ENCODE measurements at places on chromosomes 4 and X. TPM values are rescaled to one million over a fixed set of nuclear protein-coding genes. Genes with fewer than 3 reads are reported as not detected.

CT47B1 gene
- total RNA-seq = not detected

USP51 gene
- total RNA-seq = 1.7 TPM

SEPSECS gene
- total RNA-seq = 4.0 TPM

CCNG2 gene
- total RNA-seq = 18.4 TPM

HPSE gene
- total RNA-seq = 2.6 TPM

HTN3 gene
- not detected for total RNA-seq

CDS1 gene
- 16.1 TPM for total RNA-seq

ALAS2 gene
- not detected for total RNA-seq

- H3K4me1 ChIP-seq = peaks cover 15% of the 10 kb centered on the region
- H3K36me3 ChIP-seq = no peaks in the 10 kb centered on the region
- no peaks in the 10 kb centered on the region for H3K27me3 ChIP-seq
- H3K4me3 ChIP-seq = no peak overlapping the region
These were observed 2.6 kb downstream of the SLC9B2 start for GRCh38 chr4:103073792-103074438.

- H3K27me3 ChIP-seq = no peaks in the 10 kb centered on the region
- no peaks in the 10 kb centered on the region for H3K36me3 ChIP-seq
- no peak overlapping the region for H3K4me3 ChIP-seq
- no peak overlapping the region for H3K27ac ChIP-seq
These were observed 389.4 kb downstream of the OPHN1 start for GRCh38 chrX:68043713-68044438.

DNA sequence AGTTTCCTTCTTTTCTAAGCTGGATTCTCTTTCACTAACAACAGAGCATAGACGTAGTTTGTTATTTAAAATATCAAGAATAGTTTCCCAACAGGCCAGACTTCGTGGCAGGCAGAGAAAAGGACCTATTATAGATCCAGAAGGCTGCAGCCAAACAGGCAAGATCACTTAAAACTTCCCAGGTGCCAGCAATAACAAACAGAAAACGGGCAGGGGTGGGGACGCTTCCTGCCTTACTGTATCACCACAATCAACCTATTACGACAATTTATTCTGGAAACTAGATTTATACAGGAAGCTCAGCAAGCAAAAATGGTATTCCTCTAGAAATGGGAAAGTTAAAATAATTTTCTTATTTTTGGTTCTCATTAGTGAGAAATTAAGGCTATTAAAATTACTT lies 22.1 kb downstream of the RWDD4 start:
- H3K27ac ChIP-seq = peak overlapping the region; percentile 89
- no peaks in the 10 kb centered on the region for H3K36me3 ChIP-seq
- peaks cover 24% of the 10 kb centered on the region for H3K4me1 ChIP-seq
- H3K27me3 ChIP-seq = no peaks in the 10 kb centered on the region

- no peaks in the 10 kb centered on the region for H3K4me1 ChIP-seq
- no peak for DNase-seq
- no peaks in the 10 kb centered on the region for H3K27me3 ChIP-seq
- H3K36me3 ChIP-seq = no peaks in the 10 kb centered on the region
- no peak overlapping the region for H3K27ac ChIP-seq
These were observed 110.2 kb upstream of the UGT8 start for GRCh38 chr4:114488301-114488982.

DNA sequence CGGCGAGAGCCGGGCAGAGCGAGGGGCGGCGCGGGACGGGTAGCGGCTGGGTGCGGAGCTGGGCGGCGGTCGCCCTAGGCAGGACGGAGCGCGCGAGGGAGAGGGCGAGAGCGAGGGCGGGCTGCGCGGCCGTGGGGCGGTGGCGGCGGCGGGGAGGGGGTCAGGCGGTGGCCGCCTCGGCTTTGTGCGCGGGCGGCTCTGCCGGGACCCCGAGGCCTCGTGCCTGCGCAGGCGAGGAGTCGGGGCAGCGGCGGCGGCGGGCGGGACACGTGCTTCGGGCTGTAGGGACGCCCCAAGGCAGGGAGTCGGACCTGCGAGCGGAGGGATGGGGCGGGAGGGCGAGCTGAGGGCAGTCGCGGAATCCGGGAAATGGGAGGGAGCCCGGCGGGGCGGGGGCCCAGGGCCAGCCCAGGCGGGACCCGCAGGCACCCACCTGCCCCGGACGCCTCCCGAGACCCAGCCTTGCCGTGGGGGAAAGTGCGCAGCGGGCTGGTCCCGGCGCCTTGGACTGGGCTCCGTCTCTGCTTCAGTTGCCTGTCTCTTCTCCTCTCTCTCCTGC lies 465 bp downstream of the BMPR1B start:
- H3K4me3 ChIP-seq = peak overlapping the region; percentile 39
- H3K36me3 ChIP-seq = no peaks in the 10 kb centered on the region
- H3K27ac ChIP-seq = no peak overlapping the region
- peaks cover 28% of the 10 kb centered on the region for H3K27me3 ChIP-seq
- DNase-seq = no peak

GRCh38 chr4:167989815-167990214 lies 102.5 kb upstream of the ANXA10 start:
- H3K27me3 ChIP-seq = no peaks in the 10 kb centered on the region
- no peak overlapping the region for H3K27ac ChIP-seq
- no peak overlapping the region for H3K4me3 ChIP-seq
- no peaks in the 10 kb centered on the region for H3K4me1 ChIP-seq

GRCh38 chr4:118326585-118326984 lies 26.2 kb downstream of the PRSS12 start:
- H3K36me3 ChIP-seq = no peaks in the 10 kb centered on the region
- H3K4me3 ChIP-seq = no peak overlapping the region
- DNase-seq = no peak
- H3K27ac ChIP-seq = no peak overlapping the region

DNA sequence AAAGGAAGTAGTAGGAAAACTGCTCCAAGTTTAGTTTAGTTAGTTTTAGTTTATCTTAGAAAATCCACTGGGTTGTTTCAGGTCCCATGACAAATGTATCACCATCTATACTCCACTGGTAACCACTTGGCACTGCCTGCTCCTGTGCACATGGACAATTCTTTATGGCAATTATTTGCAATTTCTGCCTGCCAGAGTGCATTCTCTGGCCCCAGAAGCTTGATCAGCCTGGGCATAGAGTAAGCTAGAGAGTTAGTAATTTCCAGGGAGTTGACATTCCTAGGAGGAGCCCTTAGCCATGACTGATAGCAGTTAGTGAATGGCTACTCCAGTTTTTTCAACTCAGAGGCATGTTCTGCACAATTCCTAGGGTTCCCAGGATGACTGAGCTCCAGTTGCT lies 203.2 kb upstream of the FGF13 start:
- H3K4me1 ChIP-seq = no peaks in the 10 kb centered on the region
- no peak for DNase-seq
- H3K36me3 ChIP-seq = no peaks in the 10 kb centered on the region
- H3K27ac ChIP-seq = no peak overlapping the region

DNA sequence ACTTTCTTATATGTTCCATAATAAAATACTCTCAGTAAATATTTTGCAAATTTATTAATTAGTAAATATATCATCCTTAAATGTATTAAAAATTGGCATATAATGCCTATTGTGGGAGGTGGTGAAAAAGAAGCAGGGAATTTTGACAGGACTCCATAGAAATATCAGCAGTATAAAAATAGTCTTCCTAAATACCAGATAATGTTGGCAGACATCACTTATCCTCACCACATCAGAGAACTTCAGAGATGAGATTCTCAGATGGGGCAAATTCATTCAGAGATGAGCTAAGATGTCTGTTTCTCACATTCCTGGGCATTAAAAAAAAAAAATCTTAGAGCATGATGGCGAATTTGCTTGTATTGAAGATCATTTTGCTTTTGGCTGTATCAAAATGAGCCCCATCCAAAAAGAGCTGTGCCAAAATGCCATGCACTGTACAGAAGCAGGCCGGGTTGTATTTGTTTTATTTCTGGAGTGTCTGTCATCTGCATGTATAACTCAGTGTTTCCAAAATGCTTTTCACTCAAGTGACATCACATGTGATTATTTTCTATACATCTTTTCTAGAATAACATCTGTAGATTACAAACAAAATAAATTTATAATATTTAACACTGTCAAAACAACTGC lies 41.7 kb downstream of the ATP8A1 start:
- no peaks in the 10 kb centered on the region for H3K36me3 ChIP-seq
- H3K4me3 ChIP-seq = no peak overlapping the region
- no peaks in the 10 kb centered on the region for H3K27me3 ChIP-seq
- no peak overlapping the region for H3K27ac ChIP-seq
- DNase-seq = no peak

DNA sequence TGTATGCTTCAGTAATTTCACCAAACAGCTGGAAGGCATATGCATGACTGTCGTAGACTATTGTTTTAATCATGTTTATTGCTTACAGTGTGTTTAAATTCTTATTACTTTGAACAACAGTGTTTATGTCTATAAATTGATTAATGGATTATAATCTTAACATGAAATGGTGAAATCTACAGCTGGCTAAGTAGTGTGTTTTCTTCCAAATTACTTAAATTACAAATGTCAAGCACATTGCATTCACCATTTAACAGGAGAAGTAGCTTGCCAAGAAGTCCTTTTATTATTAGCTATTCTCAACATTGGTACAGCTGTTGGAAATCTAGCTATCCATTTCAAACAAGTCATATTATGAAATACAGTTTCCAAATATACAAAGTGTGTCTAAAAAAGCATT lies 849.3 kb upstream of the PCDH10 start:
- no peaks in the 10 kb centered on the region for H3K4me1 ChIP-seq
- no peak overlapping the region for H3K27ac ChIP-seq
- no peak overlapping the region for H3K4me3 ChIP-seq
- DNase-seq = no peak

GRCh38 chrX:124274438-124275181 lies 57.9 kb upstream of the TEX13D start:
- DNase-seq = no peak
- no peaks in the 10 kb centered on the region for H3K4me1 ChIP-seq
- no peak overlapping the region for H3K27ac ChIP-seq
- no peak overlapping the region for H3K4me3 ChIP-seq
- H3K27me3 ChIP-seq = no peaks in the 10 kb centered on the region

GRCh38 chrX:45134315-45134731 lies 66.4 kb downstream of the DIPK2B start:
- H3K4me1 ChIP-seq = no peaks in the 10 kb centered on the region
- no peaks in the 10 kb centered on the region for H3K36me3 ChIP-seq
- no peak overlapping the region for H3K4me3 ChIP-seq

- DNase-seq = no peak
- no peaks in the 10 kb centered on the region for H3K36me3 ChIP-seq
- no peak overlapping the region for H3K27ac ChIP-seq
These were observed 35.1 kb upstream of the TACR3 start for GRCh38 chr4:103754844-103755243.

- no peak for DNase-seq
- H3K27ac ChIP-seq = no peak overlapping the region
- no peaks in the 10 kb centered on the region for H3K36me3 ChIP-seq
- no peaks in the 10 kb centered on the region for H3K4me1 ChIP-seq
- no peak overlapping the region for H3K4me3 ChIP-seq
These were observed 59.3 kb downstream of the RWDD4 start for GRCh38 chr4:183599690-183600089.

DNA sequence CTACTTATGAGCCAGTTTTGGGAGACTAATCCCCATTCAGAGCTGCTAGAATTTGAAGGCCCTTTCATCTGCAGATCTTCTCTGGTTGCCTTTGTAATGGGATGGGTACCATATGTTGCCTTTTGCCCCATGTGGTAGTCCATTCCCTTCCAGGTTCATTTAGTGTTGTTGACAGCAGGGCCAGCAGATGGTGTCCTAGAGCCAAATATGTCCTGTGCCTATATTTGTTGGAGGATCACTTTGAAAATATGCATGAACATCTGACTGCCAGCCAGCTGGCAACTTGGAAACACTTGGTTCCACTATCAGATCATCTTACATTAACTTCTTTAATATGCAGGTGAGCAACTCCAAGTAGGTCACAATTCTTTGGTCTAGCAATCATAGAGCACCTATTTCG lies 30.4 kb downstream of the CFAP299 start:
- no peaks in the 10 kb centered on the region for H3K4me1 ChIP-seq
- H3K36me3 ChIP-seq = no peaks in the 10 kb centered on the region
- DNase-seq = no peak
- H3K4me3 ChIP-seq = no peak overlapping the region
- no peak overlapping the region for H3K27ac ChIP-seq
- no peaks in the 10 kb centered on the region for H3K27me3 ChIP-seq

- peaks cover 12% of the 10 kb centered on the region for H3K27me3 ChIP-seq
- DNase-seq = no peak
- H3K4me3 ChIP-seq = no peak overlapping the region
- H3K27ac ChIP-seq = no peak overlapping the region
These were observed 37.6 kb downstream of the C4orf50 start for GRCh38 chr4:5980436-5981155.

DNA sequence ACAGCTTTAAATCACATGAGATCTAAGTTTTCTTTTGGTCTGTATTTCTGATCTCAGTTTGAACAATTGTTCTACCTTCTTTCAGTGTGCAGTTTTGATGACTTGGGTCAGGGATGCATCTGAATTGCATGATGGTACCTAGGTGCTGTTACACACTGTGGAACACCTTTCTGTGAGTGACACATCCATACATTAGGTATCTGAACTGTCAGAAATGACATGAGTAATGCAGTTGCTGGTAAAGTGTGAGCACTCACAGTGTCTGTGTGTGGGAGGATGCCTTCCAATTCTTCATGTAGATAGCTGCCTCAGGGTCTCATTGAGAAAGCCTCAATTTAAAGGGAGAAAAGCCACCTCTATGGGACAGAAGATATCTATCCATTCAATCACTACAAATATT lies 411.9 kb downstream of the PPARGC1A start:
- no peaks in the 10 kb centered on the region for H3K36me3 ChIP-seq
- no peak for DNase-seq
- no peak overlapping the region for H3K4me3 ChIP-seq
- H3K27me3 ChIP-seq = no peaks in the 10 kb centered on the region
- H3K27ac ChIP-seq = no peak overlapping the region

DNA sequence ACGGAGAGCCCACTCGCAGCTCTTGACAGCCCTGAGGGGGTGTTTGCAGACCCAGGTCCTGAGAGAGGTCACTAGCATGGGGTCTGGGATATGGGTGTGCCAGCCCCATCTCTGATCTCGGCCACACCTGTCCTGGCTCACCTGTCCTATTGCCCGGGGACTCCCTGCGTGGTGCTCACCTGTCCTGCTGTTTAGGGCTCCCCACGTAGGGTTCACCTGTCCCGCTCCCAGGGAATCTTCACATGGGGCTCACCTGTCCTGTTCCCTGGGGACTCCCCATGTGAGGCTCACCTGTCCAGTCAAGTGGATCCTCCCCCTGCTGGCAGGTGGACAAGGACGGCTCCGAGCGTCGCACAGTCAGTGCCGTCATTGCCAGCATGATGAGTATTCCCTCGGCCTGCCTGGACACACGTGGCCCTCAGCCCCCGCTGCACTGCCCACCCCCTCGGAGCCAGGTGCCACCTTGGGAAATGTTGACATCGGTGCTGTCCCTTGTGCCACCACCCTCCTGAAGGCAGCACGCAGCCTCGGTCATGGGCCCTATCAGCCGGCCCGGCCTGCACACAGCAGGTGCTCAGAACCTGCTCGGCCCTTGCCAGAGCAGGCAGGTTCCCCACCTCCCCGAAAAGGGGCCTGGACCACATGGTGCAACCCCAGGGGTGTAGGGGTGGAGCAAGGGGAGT lies 6.3 kb downstream of the SLC49A3 start:
- no peak for DNase-seq
- no peaks in the 10 kb centered on the region for H3K27me3 ChIP-seq
- H3K4me1 ChIP-seq = peaks cover 18% of the 10 kb centered on the region
- no peak overlapping the region for H3K4me3 ChIP-seq

GRCh38 chrX:43225626-43226328 lies 430.3 kb upstream of the MAOA start:
- no peaks in the 10 kb centered on the region for H3K27me3 ChIP-seq
- H3K36me3 ChIP-seq = no peaks in the 10 kb centered on the region
- no peaks in the 10 kb centered on the region for H3K4me1 ChIP-seq
- H3K4me3 ChIP-seq = no peak overlapping the region

- no peak for DNase-seq
- peaks cover 5% of the 10 kb centered on the region for H3K4me1 ChIP-seq
- no peaks in the 10 kb centered on the region for H3K27me3 ChIP-seq
- H3K27ac ChIP-seq = no peak overlapping the region
- no peaks in the 10 kb centered on the region for H3K36me3 ChIP-seq
These were observed 4.2 kb downstream of the PI4K2B start for GRCh38 chr4:25238052-25238451.
